ENCODE measurements at places on chromosomes 7 and 10. TPM values are rescaled to one million over a fixed set of nuclear protein-coding genes. Genes with fewer than 3 reads are reported as not detected.

Gene SPDYE1
- polyA plus RNA-seq = not detected

Gene MET
- 0.95 TPM for polyA plus RNA-seq

Gene ZNF273
- 3.0 TPM for polyA plus RNA-seq

Gene SLC16A9
- polyA plus RNA-seq = 143 TPM

Gene HOXA13
- 0.24 TPM for polyA plus RNA-seq

Gene IDI2
- not detected for polyA plus RNA-seq

Gene MSMB
- polyA plus RNA-seq = not detected

Gene GGCT
- polyA plus RNA-seq = 58.3 TPM

Gene CFTR
- polyA plus RNA-seq = not detected

Gene TRPV6
- 0.03 TPM for polyA plus RNA-seq

Gene FBXO24
- 2.8 TPM for polyA plus RNA-seq

Gene FAM25A
- polyA plus RNA-seq = 6.3 TPM

Gene OR2A5
- polyA plus RNA-seq = not detected

Gene SAP25
- polyA plus RNA-seq = 3.6 TPM

Gene CCDC7
- 1.8 TPM for polyA plus RNA-seq

Gene C7orf57
- not detected for polyA plus RNA-seq

Gene PTPN20
- polyA plus RNA-seq = 3.2 TPM

Gene ANKRD22
- 0.37 TPM for polyA plus RNA-seq

Gene PNLIP
- 0.88 TPM for polyA plus RNA-seq

Gene ANKRD7
- 0.71 TPM for polyA plus RNA-seq

Gene TDRD1
- polyA plus RNA-seq = 0.04 TPM

Gene UPK3B
- not detected for polyA plus RNA-seq

Gene WIPF3
- 16.0 TPM for polyA plus RNA-seq

Gene ARMS2
- not detected for polyA plus RNA-seq

Gene PODXL
- polyA plus RNA-seq = 10.2 TPM

Gene COL26A1
- 3.4 TPM for polyA plus RNA-seq

Gene C10orf105
- 0.07 TPM for polyA plus RNA-seq

Gene ADAM12
- polyA plus RNA-seq = 0.08 TPM

Gene NET1
- 12.4 TPM for polyA plus RNA-seq

Gene AIFM2
- polyA plus RNA-seq = 31.2 TPM

Gene MDFIC
- polyA plus RNA-seq = 11.4 TPM

Gene CPA2
- 0.15 TPM for polyA plus RNA-seq

Gene CYP2C19
- not detected for polyA plus RNA-seq

Gene DBF4
- polyA plus RNA-seq = 6.6 TPM

Gene RAPGEF5
- 8.8 TPM for polyA plus RNA-seq

Gene C10orf67
- polyA plus RNA-seq = 0.08 TPM

Gene NUDT1
- 2.5 TPM for polyA plus RNA-seq

Gene GTF2I
- polyA plus RNA-seq = 19.0 TPM

Gene NAT16
- not detected for polyA plus RNA-seq

Gene BTBD16
- 0.13 TPM for polyA plus RNA-seq

Gene ENTPD1
- polyA plus RNA-seq = 12.6 TPM

Gene CTAGE4
- 0.88 TPM for polyA plus RNA-seq

Measured in adrenal gland (tissue), 19 donors.